Right atrium auricular region (tissue), 2 donors: ENCODE measurements at places on chromosomes 6 and 20. TPM values are rescaled to one million over a fixed set of nuclear protein-coding genes. Genes with fewer than 3 reads are reported as not detected.

Gene SLC22A2
- total RNA-seq, result not detected

Gene CCDC167
- 26.1 TPM for total RNA-seq

GRCh38 chr20:51602131-51602530, 59.6 kb upstream of the NFATC2 start:
- no peak overlapping the region for H3K4me3 ChIP-seq
- H3K27ac ChIP-seq, result no peak overlapping the region
- H3K27me3 ChIP-seq, result no peaks in the 10 kb centered on the region

DNA sequence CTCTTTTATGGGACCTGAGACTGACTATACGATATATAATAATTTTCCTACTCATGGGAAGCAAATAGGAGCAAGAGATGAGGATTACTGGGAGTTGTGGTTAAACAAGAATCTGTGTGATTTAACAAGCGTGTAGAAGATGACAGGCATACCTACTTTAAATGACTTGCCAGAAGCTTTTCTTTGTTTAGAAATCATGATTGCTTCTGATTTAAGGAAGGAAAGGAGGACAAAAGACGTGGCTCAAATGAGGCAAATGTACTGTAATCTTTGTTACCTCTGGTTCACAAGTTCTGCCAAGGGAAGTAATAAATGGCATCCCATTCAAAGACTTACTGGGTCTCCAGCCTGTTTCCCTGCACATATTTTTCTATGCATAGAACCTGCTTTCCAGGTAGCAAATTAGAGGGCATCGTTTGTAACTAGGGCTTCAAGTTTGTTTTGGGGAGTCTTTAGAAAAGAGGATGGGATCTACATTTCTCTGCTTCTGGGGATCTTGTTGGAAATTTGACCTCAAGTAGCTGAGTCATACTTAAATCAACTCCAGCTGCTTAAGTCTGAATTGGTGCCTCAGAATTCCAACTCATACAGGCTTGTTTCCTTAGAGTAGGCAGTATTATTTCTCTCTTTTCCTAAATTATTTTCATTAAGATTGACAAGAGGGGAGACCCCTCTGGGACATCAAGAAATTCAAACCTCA, 2.9 kb upstream of the TRMT11 start:
- DNase-seq, result no peak
- H3K4me3 ChIP-seq, result no peak overlapping the region
- no peak overlapping the region for H3K27ac ChIP-seq
- no peaks in the 10 kb centered on the region for H3K27me3 ChIP-seq
- no peaks in the 10 kb centered on the region for H3K36me3 ChIP-seq
- H3K4me1 ChIP-seq, result peaks cover 7% of the 10 kb centered on the region

DNA sequence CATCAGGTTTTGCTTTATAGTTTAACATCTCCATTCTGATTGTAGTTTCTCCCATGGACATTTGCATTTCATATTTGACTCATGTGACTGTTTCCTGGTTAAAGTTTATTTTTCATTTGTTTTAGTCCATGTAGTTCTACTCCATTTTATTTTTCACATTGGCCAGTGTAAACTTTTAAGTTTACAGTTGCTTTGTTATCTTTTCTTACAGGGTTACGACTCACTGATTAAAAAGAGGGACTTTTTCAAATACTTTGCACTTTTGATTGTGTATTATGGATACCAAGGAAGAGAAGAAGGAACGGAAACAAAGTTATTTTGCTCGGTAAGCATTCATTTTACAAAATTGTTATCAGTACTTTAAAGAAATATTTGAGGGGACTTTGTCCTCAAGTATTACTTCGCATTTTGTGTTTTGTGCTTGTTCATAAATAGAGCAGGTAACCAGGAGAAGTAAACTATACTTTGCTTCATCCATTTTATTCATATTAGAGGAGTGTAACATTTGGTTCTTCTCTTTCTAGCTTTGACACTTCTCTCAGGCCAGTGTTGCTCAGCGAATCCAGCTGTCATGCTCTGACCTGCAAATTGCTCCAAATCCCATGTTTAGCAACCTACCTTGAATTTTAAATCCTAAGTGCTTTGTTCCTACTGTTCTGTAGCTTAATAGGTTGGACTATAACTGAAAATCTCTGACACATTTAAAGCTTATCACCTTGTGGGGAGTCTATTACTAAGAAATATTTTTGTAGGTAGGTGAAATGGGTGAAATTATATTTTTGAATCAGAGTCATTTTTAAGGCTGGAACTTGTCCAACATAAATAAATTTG, 24.5 kb downstream of the NCOA7 start:
- H3K27ac ChIP-seq, result no peak overlapping the region
- no peak overlapping the region for H3K4me3 ChIP-seq
- no peaks in the 10 kb centered on the region for H3K27me3 ChIP-seq
- no peaks in the 10 kb centered on the region for H3K36me3 ChIP-seq
- DNase-seq, result no peak
- peaks cover 49% of the 10 kb centered on the region for H3K4me1 ChIP-seq

DNA sequence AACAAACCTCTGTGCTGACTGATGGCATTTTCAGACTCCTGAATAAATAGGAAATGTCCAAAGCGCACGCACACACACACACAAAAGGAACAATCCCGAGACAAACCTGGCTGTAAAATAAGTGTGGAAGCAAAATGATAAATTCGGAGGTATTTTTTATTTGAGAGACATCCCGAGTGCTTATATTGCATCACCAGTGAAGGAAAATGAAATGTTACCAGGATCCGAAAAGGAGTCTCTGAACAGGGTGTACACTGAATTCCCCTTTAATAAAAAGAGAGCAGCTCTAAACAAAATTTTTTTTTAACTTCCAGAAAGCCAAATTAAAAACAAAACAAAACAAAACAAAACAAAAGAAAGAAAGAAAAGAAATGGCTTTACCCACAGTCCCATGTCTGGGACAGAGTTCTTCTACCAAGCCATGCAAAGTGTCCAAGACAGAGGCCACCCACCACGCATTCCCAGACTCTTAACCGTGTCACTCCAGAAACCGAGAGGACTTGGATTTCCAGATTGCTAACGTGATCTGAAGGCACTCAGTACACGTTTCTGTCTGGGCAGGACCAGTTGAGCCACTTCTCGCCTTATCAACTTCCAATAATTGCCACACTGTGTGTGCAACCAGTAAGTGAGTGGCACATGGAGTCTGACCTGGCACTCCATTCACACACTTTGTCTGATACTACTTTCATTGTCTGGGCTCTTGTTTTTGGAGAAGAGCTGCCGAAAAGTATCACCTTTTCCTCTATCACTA, 817 bp downstream of the ME1 start:
- H3K4me3 ChIP-seq, result peak overlapping the region; percentile 76
- H3K27ac ChIP-seq, result peak overlapping the region; percentile 89
- H3K36me3 ChIP-seq, result no peaks in the 10 kb centered on the region
- no peaks in the 10 kb centered on the region for H3K4me1 ChIP-seq

Gene GRM1
- 0.07 TPM for total RNA-seq

DNA sequence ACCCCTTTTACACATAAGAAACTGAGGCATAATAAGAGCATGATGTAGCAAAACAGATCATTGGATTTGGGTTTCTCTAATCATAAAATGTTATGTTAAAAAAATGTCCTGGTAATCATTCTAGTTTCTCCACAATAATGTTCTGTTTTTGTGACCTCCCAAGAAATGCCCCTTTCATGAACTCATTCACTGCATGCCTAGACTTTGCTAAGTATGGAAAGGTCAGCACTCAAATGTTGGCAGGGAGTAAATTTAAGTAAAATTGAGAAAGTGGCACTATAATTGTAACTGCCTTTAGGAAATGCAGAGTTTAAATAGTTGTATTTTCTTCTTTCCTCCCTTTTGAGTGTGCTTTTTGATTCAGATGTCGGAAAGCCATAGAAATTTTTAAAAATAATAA, 48.5 kb upstream of the ID4 start:
- H3K4me3 ChIP-seq, result no peak overlapping the region
- no peaks in the 10 kb centered on the region for H3K27me3 ChIP-seq
- no peak overlapping the region for H3K27ac ChIP-seq
- no peak for DNase-seq

Gene RIPPLY2
- total RNA-seq, result not detected

DNA sequence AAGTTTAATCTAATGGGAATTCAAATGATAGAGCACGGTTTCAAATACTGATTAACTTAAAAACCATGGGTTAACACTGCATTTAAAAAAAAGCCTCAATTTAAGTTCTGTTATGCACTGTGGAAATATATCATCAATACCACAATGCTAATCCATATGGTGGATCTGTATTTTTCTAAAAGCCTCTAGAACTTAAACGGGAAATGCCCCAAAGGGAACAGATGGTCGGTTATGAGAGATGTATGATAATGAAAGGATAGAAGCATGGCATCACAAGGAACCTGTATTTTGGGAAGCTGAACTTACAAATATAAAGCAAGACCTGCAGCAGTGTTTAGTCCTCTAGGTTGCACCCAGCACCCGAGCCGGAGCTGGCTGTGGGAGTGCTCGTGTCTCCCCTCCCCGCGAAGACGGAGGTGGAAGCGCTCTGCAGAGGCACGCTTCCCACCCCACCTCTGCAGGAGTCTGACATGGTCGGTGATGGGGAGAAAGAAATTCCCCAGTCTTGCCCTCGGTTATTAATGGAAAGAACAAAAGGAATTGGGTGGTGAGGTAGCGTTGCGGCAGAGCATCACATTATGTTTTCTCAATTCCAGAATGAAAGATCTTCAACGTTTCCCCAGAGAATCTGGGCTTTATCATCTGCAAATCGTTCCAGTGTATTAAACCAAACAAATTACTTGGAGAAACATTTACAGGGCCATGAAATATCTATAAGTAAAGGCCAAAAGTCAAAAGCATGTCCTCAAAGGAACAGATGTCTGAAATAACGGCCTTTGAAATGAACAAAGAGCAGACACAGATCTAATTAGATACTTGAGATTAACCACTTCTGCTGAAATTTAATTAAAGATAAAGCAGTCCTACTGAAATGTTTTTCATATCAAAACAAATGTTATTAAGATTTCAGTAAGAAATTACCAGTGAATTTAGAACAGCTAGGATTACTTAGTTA, 103.1 kb upstream of the POPDC3 start:
- H3K27ac ChIP-seq, result no peak overlapping the region
- peaks cover 29% of the 10 kb centered on the region for H3K36me3 ChIP-seq
- no peaks in the 10 kb centered on the region for H3K4me1 ChIP-seq

Gene SS18L1
- total RNA-seq, result 8.3 TPM

DNA sequence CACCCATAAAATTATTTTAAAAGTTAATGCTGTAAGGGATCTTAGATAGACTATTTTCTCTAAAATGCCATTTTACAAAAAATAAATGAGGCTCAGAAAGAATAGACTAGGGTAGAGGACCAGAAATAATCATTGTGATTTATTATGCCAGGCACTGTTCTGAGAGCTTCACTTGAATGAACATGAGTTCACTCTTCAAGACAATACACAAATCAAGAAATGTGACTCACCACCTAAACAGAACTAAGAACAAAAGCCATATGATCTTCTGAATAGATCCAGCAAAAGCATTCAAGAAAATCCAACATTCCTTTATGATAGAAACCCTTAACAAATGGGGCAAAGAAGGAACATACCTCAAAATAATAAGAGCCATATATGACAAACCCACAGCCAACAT, 582.0 kb downstream of the PKHD1 start:
- no peak overlapping the region for H3K4me3 ChIP-seq
- no peaks in the 10 kb centered on the region for H3K27me3 ChIP-seq
- no peaks in the 10 kb centered on the region for H3K4me1 ChIP-seq
- no peak overlapping the region for H3K27ac ChIP-seq
- DNase-seq, result no peak
- H3K36me3 ChIP-seq, result no peaks in the 10 kb centered on the region

- H3K27ac ChIP-seq, result no peak overlapping the region
- no peaks in the 10 kb centered on the region for H3K4me1 ChIP-seq
- no peaks in the 10 kb centered on the region for H3K36me3 ChIP-seq
- H3K27me3 ChIP-seq, result no peaks in the 10 kb centered on the region
- no peak overlapping the region for H3K4me3 ChIP-seq
Observed at GRCh38 chr6:140490081-140490480, 1115.6 kb upstream of the CITED2 start.

Gene CALHM6
- total RNA-seq, result 2.3 TPM

GRCh38 chr6:147999001-147999540, 343.6 kb upstream of the SASH1 start:
- H3K36me3 ChIP-seq, result no peaks in the 10 kb centered on the region
- no peak overlapping the region for H3K27ac ChIP-seq
- no peak overlapping the region for H3K4me3 ChIP-seq
- H3K27me3 ChIP-seq, result no peaks in the 10 kb centered on the region

GRCh38 chr20:610130-611046, at the start of gene TCF15:
Gene TCF15 (minus strand): TSS chr20:610309. CDS start chr20:610237, 72 bp downstream.
- no peak for DNase-seq
- peaks cover 2% of the 10 kb centered on the region for H3K4me1 ChIP-seq
- H3K27me3 ChIP-seq, result no peaks in the 10 kb centered on the region
- H3K4me3 ChIP-seq, result peak within 1 kb of the TSS; percentile 64

- H3K27ac ChIP-seq, result no peak overlapping the region
- no peaks in the 10 kb centered on the region for H3K36me3 ChIP-seq
- DNase-seq, result no peak
- no peaks in the 10 kb centered on the region for H3K27me3 ChIP-seq
- H3K4me1 ChIP-seq, result no peaks in the 10 kb centered on the region
Observed at GRCh38 chr6:1267790-1268762, 43.8 kb upstream of the FOXQ1 start.

DNA sequence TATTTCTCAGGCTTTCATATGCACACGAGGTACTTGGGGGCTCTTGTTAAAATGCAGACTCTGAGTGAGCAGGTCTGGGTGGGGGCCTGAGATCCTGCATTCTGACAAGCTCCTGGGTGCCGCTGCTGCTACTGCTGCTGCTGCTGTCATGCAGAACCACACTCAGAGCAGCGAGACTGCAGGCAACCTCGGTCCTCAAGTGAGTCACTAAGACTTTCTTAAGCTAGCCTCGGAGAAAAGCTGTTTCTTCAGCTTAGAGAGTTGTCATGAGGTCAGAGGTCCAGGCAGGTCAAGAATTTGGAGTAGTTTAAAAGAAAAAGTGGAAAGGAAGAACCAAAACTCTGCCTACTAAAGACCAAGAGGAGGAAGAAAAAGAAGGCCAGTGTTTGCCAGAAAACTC, 92.9 kb downstream of the SPTLC3 start:
- no peaks in the 10 kb centered on the region for H3K4me1 ChIP-seq
- H3K27ac ChIP-seq, result no peak overlapping the region
- DNase-seq, result no peak
- H3K27me3 ChIP-seq, result no peaks in the 10 kb centered on the region
- H3K4me3 ChIP-seq, result no peak overlapping the region

DNA sequence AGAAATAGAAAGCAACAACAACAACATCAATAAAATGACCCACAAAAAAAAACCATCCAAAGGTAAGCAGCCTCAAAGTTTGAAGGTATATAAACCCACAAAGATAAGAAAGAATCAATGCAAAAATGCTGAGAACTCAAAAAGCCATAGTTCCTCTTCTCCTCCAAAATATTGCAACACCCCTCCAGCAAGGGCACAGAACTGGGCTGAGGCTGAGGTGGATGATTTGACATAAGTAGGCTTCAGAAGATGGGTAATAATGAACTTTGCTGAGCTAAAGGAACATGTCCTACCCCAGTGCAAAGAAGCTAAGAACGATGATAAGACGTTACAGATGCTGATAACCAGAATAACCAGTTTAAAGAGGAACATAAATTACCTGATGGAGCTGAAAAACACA, 188.8 kb upstream of the BTBD3 start:
- no peaks in the 10 kb centered on the region for H3K27me3 ChIP-seq
- H3K4me3 ChIP-seq, result no peak overlapping the region
- no peaks in the 10 kb centered on the region for H3K36me3 ChIP-seq
- no peak for DNase-seq

- no peak for DNase-seq
- H3K4me3 ChIP-seq, result no peak overlapping the region
- H3K27me3 ChIP-seq, result no peaks in the 10 kb centered on the region
- no peaks in the 10 kb centered on the region for H3K36me3 ChIP-seq
- no peaks in the 10 kb centered on the region for H3K4me1 ChIP-seq
Observed at GRCh38 chr6:84836366-84836765, 72.0 kb upstream of the TBX18 start.
